ENCODE measurements at places on chromosomes 12 and 14. TPM values are rescaled to one million over a fixed set of nuclear protein-coding genes. Genes with fewer than 3 reads are reported as not detected.

Gene GPR135
- 2.6 TPM for total RNA-seq

Gene MTRFR
- 3.7 TPM for total RNA-seq

Gene KRT72
- total RNA-seq = not detected

Gene TRIM9
- total RNA-seq = 0.32 TPM

Gene TBX5
- total RNA-seq = 23.9 TPM

Gene DHRS2
- total RNA-seq = not detected

Gene SRRM4
- not detected for total RNA-seq

Gene KRT71
- not detected for total RNA-seq

Gene ABCC9
- total RNA-seq = 44.3 TPM

Gene IFT81
- 9.5 TPM for total RNA-seq

Gene TMEM233
- not detected for total RNA-seq

Gene KRT6A
- not detected for total RNA-seq

Gene PIK3C2G
- not detected for total RNA-seq

Gene IL23A
- total RNA-seq = not detected

Gene C12orf50
- not detected for total RNA-seq

Gene RFX4
- total RNA-seq = not detected

Gene KLRG1
- total RNA-seq = not detected

Gene MLH3
- total RNA-seq = 19.9 TPM

Gene TMEM179
- not detected for total RNA-seq

Gene TSPAN8
- not detected for total RNA-seq

Gene DLST
- total RNA-seq = 88.1 TPM

Gene KRT74
- total RNA-seq = not detected

Gene CLEC4A
- not detected for total RNA-seq

Gene ARHGDIB
- 8.5 TPM for total RNA-seq

Gene KRT76
- total RNA-seq = not detected

Gene IL22
- total RNA-seq = not detected

Gene CLEC1B
- not detected for total RNA-seq

Gene MUCL1
- total RNA-seq = not detected

Gene OVCH1
- total RNA-seq = 0.13 TPM

Gene NPFF
- total RNA-seq = not detected
